Activated naive CD8-positive, alpha-beta T cell treated with anti-CD3 and anti-CD28 coated beads, Interleukin-2, amount 50 U/mL, for 24 hours (primary cell): ENCODE measurements at places on chromosomes 5 and 9.
A peak's percentile ranks its signal among the peaks of the same experiment; 100 is the strongest.

GRCh38 chr5:158824241-158824882, 275.4 kb downstream of the EBF1 start:
- no peak for DNase-seq

DNA sequence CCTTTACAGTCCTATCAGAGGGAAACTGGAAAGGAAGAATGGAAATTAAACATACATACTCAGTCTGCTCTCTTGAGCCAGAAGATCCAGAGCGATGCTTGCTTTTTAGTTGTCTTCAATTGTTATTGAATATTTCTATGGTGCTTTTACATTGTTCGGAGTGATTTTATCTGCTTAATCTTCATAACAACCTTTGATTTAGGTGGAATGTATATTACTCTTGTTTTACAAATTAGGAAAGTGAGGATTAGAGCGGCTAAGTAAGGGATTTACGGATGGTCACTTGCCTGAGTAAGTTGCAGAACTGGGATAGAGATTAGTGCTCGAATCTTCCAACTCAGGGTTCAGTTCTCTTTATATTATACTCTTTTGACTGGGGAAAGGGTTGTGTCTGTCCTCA, 69.1 kb downstream of the PBX3 start:
- DNase-seq, result no peak

DNA sequence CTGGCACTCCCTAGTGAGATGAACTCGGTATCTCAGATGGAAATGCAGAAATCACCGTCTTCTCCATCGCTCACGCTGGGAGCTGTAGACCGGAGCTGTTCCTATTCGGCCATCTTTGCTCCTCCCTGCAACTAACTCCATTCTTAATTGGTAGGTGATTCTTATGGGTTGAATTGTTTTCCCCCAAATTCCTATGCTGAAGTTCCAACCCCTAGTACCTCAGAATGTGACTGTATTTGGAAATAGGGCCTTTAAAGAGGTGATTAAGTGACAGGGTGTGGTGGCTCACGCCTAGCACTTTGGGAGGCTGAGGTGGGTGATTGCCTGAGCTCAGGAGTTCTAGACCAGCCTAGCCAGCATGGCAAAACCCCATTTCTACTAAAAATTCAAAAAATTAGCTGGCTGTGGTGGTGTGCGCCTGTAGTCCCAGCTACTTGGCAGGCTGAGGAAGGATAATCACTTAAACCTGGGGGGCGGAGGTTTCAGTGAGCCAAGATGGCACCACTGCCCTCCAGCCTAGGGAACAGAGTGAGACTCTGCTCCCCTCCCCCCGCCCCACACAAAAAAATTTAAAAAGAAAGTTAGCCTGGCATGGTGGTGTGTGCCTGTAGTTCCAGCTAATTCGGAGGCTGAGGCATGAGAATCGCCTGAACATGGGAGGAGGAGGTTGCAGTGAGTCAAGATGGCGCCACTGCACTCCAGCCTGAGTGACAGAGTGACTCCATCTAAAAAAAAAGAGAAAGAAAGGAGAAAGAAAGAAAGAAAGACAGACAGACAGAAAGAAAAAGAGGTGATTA, 25.2 kb upstream of the FOCAD start:
- no peak for DNase-seq

- DNase-seq, result no peak
These were observed 20.2 kb downstream of the ADAMTS6 start for GRCh38 chr5:65461490-65461889.

DNA sequence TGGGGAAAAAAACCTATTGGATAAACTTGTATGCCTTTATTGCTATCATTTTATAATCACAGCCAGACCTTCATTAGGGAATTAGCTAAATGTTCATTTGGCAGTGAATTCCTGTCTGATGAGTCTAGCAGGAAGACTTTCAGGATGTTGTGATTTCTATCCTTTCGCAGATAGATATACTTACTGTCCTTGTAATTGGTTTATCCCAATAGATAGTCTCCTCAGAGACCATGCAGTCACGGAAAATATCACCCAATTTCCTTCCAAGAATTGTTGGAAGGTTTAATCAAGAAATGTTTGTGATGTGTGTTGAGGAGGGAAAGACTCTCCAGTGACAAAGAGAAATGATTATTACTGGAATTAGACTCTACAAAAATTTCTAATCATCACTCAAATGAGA, 1937.9 kb upstream of the WWC1 start:
- no peak for DNase-seq

DNA sequence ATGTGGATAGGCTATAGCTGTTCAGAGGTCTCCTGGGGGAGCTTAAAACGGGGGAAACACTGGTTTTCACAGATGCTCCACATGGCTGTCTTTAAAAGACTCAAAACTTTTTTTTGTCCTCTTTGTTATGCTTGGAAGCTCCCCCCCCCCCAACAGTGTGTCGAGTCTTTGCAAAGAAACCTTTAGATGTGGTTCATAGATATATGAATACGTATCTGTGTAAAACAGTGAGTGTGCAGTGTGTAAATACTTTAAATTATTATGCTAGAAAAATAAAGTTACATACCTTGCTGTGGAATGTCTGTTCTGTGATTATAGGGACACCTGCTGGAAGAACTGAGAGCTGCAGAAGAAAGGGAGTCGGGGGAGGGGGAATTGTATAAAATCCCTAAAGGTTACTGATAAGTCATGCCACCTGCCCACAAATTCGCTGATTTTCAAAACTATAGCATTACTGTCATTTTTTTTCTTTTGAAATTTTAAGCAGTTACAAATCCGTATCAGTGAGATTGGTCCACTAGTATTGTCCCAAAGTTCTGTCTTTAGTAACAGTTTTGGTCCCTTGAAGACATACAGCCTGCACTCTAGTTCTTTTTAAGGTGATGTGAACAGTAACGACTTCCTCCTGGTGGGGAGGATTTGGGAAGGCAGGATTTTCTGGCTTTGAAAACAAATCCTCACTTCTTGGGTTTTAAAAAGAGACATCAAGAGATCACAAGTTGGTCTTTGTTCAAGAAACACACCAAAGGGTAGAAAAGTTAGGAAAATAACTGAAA, 22.9 kb downstream of the RGMB start:
- peak; percentile 53 for DNase-seq

- no peak for DNase-seq
These were observed 12.0 kb downstream of the FOXD1 start for GRCh38 chr5:73436535-73437100.

DNA sequence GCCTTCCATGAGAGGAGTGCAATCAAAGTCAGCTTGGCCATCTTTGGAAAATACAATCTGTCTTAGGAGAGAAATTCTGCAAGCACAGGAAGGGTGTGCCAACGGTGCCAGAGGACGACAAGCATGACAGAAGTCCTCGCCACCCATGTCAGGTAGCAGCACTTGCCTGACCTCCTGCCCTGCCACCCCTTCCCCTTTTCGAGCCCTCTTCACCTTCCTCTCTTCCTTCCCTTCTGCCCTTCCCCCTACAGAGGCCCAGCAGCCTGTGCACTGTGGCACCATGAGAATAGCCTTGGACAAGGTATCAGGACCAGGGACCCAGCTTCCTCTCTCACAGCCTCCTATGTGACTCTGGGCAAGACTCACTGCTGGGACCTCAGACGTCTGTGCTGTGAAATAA, 5.3 kb upstream of the UBE2QL1 start:
- DNase-seq, result no peak

DNA sequence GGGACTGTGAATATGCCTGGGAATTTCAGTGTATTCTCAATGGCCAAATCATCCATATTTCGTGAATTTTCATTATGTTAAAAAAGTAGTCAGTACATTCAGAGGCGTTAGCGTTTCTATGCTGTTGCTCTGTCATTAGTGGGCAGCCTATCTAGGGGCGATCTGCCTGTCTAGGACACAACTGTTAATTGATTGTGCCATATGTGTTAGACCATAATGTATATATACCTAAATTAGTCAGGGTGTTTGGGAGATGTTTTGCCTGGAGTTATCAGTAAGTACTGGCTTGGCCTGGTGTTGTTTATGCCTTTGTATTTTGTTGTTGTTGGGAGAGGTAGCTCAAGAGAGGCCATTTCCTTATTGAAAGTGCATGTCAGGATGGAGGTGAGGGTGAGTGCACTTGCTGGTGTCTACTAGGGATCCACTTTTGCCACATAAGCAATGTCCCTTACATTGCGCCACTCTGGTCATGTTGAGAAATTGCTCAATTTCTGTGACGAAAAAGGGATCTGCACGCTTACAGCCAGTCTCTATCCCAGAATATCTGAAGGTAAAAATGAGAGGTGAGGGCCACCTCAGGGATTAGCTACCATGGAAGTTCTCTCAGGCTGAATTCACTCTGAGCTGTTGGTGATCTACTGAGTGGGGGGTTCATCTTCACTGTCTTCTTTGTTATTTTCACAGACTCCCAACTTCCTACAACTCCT, 123.3 kb downstream of the ST8SIA4 start:
- peak; percentile 12 for DNase-seq

DNA sequence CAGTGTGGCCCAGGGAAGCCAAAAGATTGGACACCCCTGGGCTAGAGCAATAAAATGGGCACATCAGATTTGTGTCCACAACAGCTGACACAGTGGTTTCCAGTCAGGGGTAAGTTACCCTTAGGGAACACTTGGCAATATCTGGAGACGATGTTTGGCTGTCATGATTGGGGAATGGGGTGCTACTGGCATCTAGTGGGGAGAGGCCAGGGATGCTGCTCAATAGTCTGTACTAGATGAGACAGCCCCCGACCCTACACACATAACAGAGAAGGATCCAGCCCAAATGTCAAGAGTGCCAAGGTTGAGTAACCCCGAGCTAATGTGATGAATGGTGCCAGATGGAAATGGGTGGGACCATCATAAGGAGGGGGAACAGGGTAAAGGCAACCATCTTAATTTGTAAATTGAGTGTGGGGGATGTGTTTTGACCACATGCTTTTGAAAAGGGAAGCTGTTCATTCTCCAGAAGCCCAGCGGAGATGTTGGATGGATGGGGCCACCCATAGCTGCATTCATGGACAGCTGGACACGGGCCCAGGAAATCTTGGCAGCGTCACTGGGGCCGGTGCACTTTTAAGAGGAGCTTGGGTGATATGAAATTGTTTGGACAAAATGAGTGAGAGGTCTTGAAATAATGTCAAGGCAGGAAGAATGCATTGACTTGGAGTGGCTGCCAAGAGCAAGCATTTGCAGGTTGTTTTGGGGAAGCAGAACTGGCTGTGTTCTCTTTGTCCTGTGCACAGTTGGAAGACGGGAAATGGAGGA, 33.4 kb downstream of the SYK start:
- DNase-seq, result no peak

- no peak for DNase-seq
These were observed 67.5 kb downstream of the SEMA6A start for GRCh38 chr5:116507051-116507537.

DNA sequence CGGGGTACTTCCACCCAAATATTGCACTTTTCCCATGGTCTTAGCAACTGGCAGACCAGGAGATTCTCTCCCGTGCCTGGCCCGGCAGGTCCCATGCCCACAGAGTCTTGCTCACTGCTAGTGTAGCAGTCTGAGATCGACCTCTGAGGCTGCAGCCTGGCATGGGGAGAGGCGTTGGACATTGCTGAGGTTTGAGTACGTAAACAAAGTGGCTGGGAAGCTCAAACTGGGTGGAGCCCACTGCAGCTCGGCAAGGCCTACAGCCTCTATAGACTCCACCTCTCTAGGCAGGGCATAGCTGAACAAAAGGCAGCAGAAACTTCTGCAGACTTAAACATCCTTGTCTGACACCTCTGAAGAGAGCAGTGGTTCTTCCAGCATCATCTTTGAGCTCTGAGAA, 40.1 kb upstream of the EBF1 start:
- DNase-seq, result no peak

- DNase-seq, result no peak
These were observed 78.8 kb upstream of the GPBP1 start for GRCh38 chr5:57094753-57095683.

- no peak for DNase-seq
These were observed 48.2 kb upstream of the NFIB start for GRCh38 chr9:14362175-14362574.

GRCh38 chr5:142132916-142133315, 24.3 kb downstream of the NDFIP1 start:
- DNase-seq, result no peak

GRCh38 chr9:110762783-110763182, 94.2 kb downstream of the MUSK start:
- DNase-seq, result no peak

- no peak for DNase-seq
These were observed 40.8 kb upstream of the FOXE1 start for GRCh38 chr9:97812247-97812543.

DNA sequence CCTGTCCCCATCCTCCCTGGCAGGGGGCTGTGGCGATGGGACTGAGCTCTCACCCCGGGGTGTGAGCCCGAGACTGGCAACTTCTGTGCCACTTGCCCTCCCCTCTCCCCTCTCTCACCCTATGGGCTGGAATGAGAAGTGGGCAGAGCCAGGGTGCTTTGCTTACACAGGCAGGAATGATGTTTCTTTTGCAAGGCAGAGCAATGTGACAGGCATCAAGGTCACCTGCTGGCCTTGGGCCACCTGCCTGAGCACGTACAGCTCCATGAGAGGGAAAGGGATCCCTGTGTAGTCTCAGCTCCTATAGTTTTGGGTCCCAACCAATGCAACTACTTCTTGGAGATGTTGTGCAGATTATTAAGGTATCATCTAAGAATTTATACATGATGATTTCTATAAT, 252.8 kb upstream of the DAP start:
- DNase-seq, result no peak

- DNase-seq, result no peak
These were observed 177.7 kb downstream of the CPLANE1 start for GRCh38 chr5:37071487-37071886.

DNA sequence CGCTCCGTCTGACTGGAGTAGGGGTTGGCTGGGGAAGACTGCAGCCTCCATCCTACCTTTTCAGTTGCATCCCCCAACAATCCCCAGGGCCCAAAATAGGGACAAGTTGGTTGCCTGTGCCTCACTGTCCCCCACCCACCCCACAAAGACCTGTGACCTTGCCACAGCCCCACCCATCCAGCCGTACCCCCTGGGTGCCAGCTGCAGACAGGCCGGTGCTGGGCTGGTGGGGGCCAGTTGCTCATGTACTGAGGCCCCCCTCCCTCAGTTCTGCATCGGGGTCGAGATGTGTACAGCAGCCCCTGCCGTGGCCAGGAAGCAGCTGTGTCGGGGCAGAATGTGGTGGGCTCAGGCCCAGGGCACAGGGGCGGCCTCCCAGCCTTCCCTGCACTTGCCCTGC, 374 bp downstream of the LCNL1 start:
- no peak for DNase-seq

GRCh38 chr5:110112348-110112747, 422.6 kb downstream of the MAN2A1 start:
- DNase-seq, result no peak

- no peak for DNase-seq
These were observed 2.1 kb upstream of the EEIG1 start for GRCh38 chr9:127982912-127983311.

DNA sequence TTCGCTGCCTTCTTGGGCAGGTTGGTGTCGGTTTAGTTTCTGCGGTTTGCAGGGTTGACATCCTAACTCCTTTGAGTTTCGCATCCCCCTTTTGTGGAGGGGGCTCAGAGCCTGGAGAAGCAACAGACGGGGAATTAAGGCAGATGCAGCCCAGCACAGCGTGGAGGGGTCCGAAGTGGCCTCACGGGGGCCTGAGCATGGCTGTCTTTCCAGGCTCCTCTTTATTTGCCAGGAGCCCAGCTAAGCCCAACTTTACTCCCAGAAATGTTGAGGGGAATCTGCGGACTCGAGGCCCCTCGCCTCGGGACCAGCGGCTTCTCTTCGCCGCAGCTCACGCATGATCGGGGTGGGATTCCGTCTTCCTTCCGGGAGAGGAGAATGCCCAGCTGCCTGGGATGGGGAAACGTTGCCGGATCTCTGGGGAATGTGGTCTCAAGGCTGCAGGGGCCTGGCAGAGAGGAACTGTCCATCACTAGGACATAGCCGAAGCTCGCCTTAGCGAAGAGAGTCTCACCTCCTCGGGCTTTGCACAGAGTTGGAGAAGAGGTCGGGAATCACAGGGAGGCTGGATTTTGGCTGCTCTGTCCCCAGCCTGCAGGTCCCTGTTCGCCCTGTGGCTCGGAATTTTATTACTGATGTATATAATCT, 1.3 kb downstream of the RAI14 start:
- DNase-seq, result no peak
